ENCODE measurements at places on chromosomes 7 and 10.

DNA sequence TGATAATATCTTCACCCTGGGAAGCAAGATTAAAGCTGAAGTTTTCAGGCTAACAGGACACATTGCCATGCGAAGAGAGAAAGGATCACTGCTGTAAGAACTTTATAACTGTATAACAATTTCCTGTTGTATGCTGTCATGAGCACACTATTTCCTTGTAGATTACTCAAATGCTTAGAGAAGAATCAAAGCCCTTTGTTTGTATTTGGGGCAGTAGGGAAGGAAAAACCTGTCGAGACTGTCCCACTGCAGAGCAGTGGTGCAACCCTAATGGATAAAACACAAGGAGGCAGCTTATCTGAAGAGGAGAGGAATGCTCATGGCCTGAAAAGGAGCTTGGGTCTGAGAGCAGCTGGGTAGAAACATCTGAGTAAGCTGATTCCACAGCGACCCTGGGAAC lies 327.7 kb upstream of the NPSR1 start:
- DNase-seq = no peak

DNA sequence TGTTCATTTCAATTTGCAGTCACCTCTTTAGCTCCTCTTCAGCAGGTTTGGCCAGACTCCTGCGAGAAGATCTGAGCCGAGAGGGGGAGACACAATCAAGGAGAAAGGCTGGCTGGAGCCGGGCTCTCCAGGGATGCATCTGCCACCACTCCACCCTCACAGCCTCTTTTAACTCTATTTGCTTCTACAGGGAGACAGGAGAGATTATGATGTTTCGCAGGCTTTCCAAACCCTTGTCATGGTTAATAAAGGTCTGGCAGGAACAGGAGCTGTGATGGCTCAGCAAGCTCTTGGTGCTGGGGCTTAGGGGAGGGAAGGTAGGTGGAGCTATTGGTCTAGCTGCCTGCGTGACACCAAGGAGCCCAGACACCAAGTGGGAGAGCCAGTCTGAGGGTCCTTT lies 448.1 kb upstream of the PODXL start:
- DNase-seq = no peak

DNA sequence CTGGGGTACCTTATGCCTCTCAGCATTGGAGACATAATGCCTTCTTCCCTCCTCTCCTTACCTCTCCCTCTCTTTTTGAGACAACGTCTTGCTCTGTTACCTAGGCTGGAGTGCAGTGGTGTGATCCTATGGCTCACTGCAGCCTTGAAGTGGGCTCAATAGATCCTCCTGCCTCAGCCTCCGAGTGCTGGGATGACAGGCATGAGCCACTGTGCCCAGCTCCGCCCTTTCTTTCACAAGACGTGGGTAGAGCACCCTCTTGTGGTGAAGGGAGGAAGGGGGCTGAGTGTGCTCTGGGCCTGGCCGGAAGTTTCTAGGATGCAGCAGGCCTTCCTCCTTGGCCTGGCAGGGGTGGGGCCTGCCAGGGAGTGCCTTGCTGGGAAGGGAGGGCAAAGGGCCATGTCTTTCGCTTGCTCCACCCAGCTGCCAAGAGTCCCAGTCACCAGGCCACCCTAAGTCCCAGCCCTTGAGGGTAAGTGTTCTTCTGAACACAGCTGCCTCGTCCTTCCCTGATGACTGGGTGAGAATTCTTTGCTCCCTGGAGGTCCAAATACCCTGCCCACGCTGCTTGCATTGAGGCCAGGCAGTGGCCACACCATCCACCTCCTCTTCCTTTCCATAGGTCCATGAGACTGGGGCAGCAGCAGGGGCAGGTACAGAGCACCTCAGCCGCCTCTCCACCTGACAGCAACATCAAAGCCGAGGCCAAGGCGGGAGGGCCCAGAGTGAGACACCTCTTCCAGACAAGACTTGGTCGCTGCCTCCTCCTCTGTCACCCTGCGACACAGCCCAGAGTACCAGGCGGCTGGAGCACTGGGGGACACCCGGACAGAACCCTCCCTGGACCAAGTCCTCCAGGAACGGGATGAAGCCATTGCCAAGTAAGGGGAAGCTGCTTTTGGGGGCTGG lies 3.7 kb downstream of the ABHD11 start:
- peak; percentile 78 for DNase-seq

- peak; percentile 31 for DNase-seq
Observed at GRCh38 chr7:98420966-98421612, 20.2 kb upstream of the BAIAP2L1 start.

DNA sequence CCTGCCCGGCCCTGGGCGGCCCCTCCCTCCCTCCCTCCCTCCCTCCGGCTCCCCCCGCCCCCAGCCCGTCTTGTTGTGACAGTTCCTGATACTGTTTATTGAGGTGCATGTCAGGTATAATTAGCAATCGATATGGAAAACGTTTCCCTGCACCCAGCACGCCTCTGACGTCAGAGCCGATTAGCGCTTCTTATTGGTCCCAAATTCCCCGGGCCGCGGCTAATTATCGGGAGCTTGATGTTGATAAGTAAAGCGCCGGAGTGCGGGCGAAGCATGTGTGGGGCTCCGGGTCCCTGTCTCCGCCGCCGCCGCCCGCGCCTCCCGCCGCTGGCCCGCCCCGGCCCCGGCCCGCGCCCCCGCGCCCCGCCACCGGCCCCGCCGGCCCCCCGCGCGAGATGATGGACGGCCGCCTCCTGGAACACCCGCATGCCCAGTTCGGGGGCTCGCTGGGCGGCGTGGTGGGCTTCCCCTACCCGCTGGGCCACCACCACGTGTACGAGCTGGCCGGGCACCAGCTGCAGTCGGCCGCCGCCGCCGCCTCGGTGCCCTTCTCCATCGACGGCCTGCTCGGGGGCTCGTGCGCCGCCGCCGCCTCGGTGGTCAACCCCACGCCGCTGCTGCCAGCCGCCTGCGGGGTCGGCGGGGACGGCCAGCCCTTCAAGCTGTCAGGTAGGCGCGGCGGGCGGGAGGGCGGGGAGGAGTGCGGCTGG lies at the start of gene UNCX:
Gene UNCX (plus strand): TSS at position 250 of the 710 bp plus-strand sequence. CDS start 146 bp downstream, at position 396.
- DNase-seq = no peak

DNA sequence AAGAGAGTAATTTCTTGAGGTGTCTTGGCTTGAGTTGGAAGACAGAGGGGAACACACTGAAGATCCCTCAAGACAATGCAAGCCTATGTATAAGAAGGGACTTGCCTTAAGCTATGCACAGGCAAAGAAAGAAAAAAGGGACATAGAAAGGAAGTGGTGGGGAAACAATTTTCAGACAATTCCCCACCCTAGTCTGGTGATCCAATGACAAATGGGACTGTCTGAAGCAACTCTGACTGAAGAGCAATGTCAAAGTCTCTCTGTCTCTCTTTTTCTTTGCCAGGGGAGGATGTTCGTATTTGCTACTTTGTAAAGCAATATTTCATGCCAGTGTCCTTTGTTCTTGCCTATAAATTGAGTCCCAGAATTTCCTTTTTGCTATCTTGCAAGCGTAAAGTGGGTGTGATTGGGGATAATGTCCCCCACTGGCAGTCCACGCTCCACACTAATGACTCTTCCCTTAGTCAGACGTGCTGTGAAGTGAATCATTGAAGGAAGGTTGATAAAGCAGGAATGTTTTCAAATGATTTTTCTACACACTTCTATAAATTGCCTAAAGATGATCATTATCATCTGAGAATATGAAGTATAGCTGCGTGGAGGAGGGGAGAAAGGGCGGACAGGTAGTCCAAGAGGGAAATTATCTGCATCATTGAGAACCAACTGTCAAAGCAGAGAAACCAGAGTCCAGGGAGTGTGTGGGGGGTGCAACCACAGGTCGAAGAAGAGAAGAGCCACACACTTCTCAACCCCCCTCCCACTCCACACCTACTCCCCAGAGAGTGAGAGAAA lies 243.8 kb upstream of the ETV1 start:
- peak; percentile 47 for DNase-seq
